K562 (cell line): ENCODE measurements at places on chromosomes 7 and 10.

DNA sequence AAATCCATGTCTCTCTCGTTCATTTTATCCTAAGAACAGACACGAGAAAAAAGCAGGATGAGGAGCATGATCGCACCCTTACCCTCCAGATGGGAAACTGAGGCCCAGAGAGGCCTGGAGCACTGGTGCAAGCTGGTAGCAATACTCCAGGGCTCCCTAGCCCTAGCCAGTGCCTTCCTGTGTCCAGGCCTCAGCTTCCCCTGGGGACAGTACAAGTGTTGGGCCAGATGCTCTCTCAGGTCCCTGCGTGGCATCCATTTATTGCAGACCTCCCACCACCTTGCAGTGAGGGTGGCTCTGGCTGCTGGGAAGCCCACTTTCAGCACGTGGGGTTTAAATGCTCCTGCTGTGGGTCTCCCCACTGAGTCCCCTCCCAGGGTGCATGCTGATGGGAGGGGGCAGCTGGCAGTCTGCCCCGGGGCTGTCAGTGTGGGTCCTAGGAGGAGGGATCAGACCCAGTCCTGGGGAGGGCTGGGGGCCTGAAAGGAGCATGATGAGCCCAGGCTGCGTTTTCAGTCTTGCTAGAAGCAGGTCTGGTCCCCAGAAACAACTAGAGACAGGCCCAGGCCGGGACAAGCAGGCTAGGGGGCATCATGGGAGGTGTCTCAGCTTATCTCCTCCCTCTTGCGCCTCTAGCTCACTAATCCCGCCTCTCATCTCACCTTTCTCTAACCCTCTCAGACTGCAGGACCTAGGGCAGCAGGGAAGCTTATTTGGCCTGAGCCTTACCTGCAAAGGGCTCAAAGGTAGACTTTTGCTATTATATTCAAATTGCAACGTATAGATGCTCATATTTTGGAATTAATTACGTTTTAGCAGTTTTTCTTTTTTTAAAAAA, 662 bp upstream of the PPIF start:
- peak; percentile 54 for DNase-seq

GRCh38 chr10:130174328-130174727, 38.1 kb downstream of the GLRX3 start:
- DNase-seq: no peak

DNA sequence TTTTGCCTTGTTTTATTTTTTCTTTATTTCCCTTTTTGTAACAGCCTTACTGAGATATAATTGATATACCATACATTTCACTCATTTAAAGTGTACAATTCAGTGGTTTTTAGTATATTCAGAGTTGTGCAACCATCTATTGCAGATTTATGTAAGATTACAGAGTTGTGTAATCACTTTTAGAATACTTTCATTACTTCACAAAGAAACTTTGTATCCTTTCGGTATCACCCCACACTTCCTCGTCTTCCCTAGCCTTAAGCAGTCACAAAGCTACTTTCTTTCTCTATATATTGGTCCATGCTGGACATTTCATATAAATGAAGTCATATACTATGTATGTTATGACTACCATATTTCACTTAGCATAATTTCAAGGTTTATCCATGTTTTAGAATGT, 74.6 kb downstream of the ATRNL1 start:
- no peak for DNase-seq

DNA sequence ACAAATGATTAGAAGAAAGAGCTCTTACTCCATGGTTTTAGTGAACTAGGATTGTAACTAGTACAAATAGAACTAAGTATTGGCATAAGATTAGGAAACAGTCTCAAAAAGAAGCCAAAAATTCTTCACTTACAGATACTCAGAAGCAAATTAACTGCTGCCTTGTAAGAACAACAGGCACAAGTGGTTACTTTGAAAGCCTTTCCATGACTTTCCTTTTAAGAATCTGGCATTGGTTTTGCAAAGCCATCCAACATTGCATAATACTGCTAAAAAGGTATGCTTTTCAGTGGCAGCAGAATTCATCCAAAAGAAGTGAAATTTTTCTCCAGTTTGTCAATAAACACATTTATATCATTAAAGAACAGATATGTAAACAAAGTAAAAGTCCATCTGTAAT, 126.8 kb upstream of the ODAD2 start:
- DNase-seq: no peak

DNA sequence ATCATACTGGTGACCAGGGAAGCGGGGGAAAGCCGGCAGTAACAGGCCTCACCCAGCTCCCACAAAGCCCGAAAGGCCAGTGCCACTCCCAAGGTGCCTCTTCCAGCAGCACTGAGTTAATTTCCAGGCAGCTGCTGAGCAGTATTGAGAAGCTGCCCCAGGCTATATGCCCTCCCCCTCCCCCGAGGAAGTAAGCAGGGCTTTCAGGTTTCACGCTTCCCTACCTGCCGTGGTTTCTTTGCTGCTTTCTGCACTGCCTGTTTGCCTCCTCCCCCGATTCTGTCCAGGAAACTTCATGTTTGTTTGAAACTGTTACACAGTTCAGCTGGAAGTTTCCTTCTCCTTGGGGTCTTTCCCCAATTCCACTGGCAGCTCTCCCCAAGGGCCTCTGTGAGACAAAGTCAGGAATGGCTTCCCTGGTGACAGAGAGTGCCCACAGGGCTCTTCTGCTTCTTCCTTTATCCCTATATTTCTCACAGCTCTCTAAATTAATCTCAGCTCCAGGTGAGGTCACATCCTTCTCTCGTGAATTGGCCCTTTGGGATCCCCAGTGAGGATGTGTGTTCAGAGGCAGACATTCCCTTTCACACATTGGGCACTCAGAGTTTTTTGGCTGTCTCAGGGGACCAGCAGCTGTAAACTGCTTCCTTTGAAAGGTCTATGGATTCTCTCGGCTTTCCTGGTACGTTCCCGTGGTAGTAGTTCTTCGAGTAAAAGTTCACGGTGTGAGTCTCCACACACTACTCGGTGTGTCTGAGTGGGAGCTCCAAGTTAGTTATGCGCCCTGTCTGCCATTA, 19.4 kb downstream of the C1GALT1 start:
- DNase-seq: no peak

GRCh38 chr10:61975391-61975932, 74.0 kb downstream of the ARID5B start:
- peak; percentile 42 for DNase-seq

DNA sequence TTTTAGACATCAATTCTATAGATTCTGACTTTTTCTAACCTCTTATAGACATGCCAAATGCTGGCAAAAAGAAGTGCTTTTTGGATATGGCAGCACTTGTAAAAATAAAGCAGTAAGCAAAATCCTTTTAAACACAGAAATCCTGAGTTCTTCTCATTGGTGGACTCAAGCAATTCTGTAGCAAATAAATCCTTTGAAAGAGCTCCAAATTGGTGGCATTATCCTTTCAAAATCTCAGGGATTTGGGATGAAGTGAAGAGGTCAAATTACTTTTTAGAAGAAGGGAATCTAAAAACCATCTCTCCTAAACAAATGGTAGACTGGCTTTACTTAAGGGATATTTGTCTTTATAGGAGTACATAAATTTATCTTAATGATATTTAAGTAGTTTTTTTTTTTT, 17.5 kb upstream of the ASCC1 start:
- no peak for DNase-seq

GRCh38 chr10:98047009-98047741, 16.8 kb upstream of the CRTAC1 start:
- DNase-seq: no peak

GRCh38 chr10:44390585-44391072, 5.7 kb upstream of the CXCL12 start:
- no peak for DNase-seq

GRCh38 chr7:101225650-101226049, 7.7 kb downstream of the ZNHIT1 start:
- no peak for DNase-seq

- DNase-seq: no peak
Observed at GRCh38 chr7:55546814-55547213, 25.5 kb downstream of the VOPP1 start.

- DNase-seq: no peak
Observed at GRCh38 chr10:70190102-70190501, 19.8 kb upstream of the SAR1A start.

DNA sequence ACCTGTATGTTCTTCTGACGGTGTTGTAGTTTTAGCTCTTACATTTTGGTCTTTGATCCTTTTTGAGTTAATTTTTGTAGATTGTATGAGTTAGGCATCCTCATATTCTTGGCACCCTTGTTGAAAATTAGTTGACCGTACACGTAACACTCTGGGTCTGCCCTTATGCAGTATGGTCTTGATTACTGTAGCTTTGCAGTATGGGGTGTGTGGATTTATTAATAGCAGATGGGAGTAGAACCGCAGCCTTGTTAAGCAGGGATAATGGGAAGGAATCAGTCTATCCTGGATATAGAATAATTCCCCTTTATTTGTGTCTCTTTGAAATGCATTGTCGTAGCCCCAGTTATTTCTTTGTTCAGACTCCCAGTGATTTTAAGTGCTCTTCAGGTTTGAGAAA, 95.5 kb downstream of the UBE3C start:
- no peak for DNase-seq

GRCh38 chr10:23406409-23406808, 32.5 kb upstream of the OTUD1 start:
- DNase-seq: no peak

DNA sequence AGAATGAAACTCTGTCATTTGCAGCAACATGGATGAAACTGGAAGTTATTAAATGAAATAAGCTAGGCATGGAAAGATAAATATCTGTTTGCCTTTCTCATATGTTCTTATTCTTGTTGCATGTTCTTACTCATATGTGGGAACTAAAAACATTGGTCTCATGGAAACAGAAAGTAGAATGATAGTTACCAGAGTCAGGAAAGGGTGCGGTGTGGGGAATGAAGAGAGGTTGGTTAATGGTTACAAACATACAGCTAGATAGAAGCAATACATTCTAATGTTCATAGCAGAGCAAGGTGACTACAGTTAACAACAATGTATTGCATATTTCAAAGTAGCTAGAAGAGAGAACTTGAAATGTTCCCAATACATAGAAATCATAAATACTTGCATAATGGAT, 105.1 kb downstream of the FAM107B start:
- no peak for DNase-seq

- DNase-seq: no peak
Observed at GRCh38 chr7:32259931-32260596, 189.9 kb upstream of the PDE1C start.

DNA sequence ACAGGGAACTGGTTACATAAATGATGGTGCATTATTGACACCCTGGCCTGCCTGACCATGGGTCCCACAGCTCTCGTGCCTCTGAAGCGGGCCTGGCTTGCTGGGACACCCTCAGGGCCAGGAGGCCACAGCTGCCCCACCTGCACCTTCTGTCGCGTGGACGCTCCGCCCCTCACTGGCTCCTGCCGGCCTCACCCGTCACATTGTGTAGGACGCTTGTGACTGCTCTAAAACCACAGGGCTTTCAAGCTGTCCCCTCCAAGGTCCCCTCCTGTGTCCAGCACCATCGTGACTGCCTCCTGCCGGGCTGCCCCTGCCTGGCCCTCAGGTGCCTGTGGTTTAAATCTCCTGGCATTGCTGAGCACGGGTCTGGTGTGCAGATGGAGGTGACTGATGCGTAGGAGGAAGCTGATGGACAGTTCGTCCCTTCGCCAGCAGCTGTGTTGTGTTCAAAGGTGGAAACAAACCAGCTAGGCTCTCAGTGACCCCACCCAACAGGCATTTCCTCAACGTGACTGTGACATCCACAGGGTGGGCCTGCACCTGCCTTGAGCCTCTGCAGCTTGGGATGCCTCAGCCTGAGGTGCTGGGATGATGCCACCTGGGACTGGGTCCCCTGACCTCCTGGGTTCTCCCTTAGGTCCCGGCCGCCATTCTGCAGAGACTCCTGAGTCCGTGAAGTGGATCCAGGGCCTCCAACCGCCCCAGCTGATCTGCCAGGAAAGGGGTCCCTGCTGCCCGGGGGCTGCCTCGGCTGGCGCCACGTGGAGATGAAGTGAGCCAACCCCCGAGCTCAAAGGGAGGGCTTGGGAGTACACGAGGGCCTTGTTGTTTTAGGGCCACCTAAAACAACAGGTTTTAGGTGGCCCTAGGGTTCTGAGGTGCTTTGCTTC, 148.5 kb downstream of the WDR37 start:
- DNase-seq: no peak

DNA sequence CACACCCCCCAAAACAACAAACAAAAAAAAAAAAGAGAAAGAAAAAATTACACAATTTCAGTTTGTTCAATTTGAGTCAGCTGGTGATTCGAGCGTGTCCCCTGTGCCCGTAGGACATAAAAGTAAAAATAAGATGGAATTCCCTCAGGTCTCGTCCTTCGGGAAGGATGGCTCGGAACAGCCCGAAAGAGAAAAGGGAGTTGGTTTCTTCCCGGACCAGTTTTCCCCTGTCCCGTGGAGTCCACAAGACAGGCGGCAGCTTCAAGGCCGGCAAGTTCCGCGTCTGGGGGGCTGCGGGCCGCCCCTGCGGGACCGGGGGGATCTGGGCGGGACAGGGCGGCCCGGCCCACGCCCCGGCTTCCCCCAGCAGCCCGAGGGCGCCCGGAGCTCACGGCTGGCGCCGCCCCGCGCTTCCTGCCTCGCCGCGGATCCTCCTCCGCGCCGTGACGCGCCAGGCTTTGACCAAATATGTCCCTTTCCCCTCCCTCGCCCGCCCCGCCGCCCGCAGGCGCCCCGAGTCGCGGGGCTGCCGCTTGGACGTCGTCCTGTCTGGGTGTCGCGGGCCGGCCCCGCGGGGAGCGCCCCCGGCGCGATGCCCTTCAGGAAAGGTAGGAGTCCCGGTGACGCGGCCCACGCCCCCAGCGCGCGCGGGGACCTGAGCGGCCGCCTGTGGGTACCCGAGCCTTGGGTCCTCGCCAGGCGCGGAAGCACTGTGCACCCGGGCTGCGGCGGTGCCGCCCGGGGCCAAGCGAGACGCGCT, 55.8 kb downstream of the RBM17 start:
- peak; percentile 88 for DNase-seq

- no peak for DNase-seq
Observed at GRCh38 chr7:100538348-100538653, 702 bp upstream of the AGFG2 start.

GRCh38 chr10:131131726-131132591, 179.6 kb downstream of the TCERG1L start:
- DNase-seq: no peak

GRCh38 chr10:92822060-92822634, 26.2 kb upstream of the EXOC6 start:
- peak; percentile 72 for DNase-seq

DNA sequence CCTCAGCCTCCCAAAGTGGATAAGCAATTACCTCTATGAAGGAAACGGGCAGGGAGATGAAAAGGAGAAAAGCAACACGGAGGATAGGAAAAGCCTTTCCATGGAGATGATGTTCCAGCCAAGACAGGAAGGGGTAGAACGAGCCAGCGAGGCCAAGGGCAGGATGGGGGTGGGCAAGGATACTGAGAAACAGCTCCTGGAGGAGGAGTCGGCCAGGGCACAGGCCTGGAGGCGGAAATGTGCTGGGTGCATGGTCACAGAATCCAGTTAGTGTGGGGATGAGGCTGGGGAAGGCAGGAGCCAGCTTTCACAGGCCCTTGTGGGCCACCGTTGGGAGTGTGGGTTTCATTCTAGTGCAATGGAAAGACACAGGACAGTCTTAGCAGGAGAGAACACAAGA, 162.6 kb downstream of the JAZF1 start:
- DNase-seq: no peak

DNA sequence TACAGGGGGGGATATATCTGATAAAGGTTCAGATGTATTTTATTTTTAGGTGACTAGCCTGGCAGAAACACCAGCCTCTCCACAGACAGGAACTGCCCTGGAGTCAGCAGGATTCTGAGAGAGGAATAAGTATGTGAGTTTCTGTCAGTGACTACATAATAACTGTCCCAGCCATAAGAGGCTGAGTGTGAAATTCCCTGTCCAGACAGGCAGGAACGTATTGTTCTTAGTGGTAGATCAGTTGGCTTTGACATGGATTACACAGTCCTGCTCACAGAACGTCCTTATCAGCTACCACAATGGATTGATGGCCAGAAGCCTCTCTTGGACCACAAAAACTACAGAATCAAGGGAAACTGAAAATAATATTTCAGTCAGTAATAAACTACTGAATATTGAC, 709.8 kb downstream of the PCDH15 start:
- DNase-seq: no peak
